ENCODE measurements at places on chromosomes 1 and 21. TPM values are rescaled to one million over a fixed set of nuclear protein-coding genes. Genes with fewer than 3 reads are reported as not detected.

DNA sequence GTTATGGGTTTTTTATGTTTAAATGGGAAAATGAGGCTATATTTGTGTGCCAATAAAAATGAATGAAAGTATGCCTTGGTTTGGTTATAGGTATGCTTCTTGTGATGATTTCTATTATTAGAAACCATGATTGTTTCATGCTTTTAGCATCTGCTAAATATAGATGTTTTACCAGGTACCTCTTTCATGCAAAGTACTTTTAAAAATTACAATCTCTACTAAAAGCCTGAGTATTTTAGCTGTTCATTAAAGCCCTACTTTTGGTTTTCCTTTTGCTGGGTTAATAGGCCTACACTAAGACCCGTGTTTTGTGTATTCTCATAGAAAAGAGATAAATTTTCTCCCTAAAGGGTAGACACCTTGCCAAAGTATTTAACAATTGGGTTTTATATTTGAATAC lies 32.0 kb downstream of the MTF2 start:
- H3K27ac ChIP-seq: no peak overlapping the region
- H3K27me3 ChIP-seq: no peaks in the 10 kb centered on the region
- no peak for DNase-seq

GRCh38 chr1:96478228-96478627 lies 243.4 kb upstream of the PTBP2 start:
- H3K27ac ChIP-seq: no peak overlapping the region
- DNase-seq: no peak
- H3K27me3 ChIP-seq: peaks cover 3% of the 10 kb centered on the region

DNA sequence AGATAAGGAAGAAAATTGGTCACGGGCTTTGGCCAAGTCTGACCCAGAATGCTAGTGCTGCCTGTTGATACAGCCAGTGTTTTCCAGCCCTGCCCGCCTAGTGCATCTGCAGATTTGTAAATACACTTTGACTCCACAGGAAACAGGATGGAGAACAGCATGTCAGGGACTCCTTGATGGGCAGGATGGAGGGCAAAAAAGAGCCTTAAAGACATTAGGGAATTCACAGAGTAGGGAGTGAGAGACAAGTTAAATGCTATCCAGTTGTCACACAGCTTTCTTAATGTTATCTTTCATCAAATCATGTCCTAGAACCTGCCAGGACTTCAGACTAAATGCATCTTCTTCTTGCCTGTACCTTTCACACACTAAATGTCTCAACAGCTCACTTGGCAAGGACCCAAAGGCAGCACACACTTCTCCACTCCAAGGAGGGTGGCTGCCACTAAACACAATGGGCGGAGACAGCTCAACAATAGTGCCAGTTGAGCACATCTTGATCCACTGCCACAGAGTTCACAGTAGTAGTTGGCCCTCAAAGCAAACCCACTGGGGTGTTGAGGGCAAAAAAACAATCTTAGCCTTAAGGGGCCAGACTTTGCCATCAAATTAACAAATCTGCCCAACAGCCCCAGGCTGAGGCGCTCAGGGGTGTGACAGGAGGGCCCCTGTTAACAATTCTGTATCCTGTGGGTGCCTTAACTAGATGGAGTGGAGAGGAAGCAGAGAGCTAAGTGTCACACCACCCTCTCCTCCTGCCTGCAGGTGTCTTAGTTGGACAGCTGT lies 2.7 kb downstream of the HIVEP3 start:
- peak; percentile 50 for DNase-seq
- peak overlapping the region; percentile 37 for H3K27ac ChIP-seq
- H3K4me1 ChIP-seq: peaks cover 85% of the 10 kb centered on the region
- no peaks in the 10 kb centered on the region for H3K27me3 ChIP-seq
- H3K4me3 ChIP-seq: no peak overlapping the region

DNA sequence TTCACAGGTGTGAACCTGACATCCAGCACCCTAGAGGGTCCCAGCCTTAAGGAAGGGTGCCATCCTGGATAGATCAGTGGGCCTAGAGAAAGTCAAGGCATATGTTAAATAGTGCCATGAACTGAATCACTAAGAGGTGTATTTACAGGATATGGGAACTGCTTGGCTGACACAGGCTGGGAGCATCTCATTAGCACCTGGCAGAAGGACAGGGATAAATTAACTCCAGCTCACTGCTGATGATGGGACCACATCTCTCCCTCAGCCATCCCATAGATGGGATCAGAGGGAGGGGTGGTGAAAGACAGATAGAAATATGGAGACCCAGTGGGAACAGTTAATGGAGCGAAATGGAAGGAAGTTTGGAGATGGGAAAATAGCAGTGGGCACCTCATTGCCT lies 122.0 kb downstream of the IGSF21 start:
- no peaks in the 10 kb centered on the region for H3K36me3 ChIP-seq
- no peak overlapping the region for H3K27ac ChIP-seq
- DNase-seq: no peak
- H3K27me3 ChIP-seq: peaks cover 17% of the 10 kb centered on the region

- H3K36me3 ChIP-seq: no peaks in the 10 kb centered on the region
- no peaks in the 10 kb centered on the region for H3K27me3 ChIP-seq
- H3K27ac ChIP-seq: no peak overlapping the region
- no peak overlapping the region for H3K4me3 ChIP-seq
- H3K4me1 ChIP-seq: no peaks in the 10 kb centered on the region
- DNase-seq: no peak
Measured at GRCh38 chr1:177632923-177633615, 336.8 kb downstream of the SEC16B start.

DNA sequence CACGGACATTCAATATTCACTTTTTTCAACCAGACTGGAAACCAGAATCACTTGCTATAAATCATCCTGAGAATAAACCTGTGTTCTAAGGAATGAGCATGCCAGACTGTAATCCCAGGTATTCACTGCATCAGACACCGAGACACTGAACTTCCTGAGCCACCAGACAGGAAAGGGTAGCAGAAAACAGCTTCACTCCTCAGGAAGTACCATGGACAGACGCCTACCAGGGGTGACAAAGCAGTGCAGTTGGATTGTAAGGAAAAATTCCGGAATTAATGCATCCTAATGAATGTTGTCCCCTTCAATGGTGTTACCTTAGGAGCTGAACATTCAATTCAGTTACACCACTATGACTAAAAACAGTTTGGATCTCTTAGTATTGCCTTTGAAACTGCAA lies 156.1 kb downstream of the PIGK start:
- no peaks in the 10 kb centered on the region for H3K36me3 ChIP-seq
- H3K4me1 ChIP-seq: no peaks in the 10 kb centered on the region
- DNase-seq: no peak
- no peak overlapping the region for H3K4me3 ChIP-seq

DNA sequence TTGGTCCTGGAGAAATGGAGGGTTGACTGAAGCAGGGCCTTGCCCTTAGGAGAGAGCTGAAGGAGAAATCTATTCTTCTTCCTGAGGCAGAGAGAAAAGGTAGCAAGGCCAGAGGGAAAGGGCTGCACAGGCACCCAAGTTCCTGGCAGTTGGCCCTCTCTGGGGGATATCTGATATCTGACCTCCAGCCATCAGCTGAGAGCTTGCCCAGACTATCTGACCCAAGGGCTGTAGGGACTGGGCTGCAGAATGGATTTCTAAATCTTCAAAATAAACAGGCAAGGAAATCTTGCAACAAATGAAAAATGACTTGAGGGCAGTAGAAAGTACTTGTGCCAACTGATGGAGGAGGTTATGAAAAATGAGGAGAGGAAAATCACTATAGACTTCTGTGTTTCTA lies 498 bp upstream of the CLCA2 start:
- no peak overlapping the region for H3K27ac ChIP-seq
- no peak overlapping the region for H3K4me3 ChIP-seq
- H3K36me3 ChIP-seq: no peaks in the 10 kb centered on the region
- no peak for DNase-seq
- H3K27me3 ChIP-seq: peaks cover 5% of the 10 kb centered on the region
- peaks cover 2% of the 10 kb centered on the region for H3K4me1 ChIP-seq

DNA sequence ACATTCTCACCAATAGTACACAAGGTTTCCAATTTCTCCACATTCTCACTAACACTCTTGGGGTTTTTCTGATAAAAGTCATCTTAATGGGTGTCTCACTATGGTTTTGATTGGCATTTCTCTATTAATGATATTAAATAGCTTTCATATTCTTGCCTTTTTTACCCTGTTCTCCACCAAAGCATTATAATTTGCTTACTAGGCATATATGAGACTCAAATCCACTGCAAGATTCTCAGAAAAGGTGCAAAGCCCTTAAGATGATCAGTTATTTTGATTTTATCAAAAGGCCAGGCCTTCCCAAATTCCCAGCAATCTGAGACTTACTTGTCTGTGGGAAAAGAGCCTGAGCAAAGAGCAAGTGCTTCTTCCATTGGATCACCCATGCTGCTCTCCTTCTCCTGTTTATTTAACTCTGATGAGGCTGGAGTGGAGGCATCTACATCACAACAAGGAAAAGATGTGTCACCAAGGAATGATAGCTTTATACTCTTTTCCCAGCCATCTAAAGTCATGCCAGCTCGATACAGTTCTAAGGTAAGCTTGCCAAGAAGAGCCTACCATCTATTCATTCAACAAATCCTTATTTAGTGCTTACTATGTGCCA lies 24.6 kb downstream of the CLSPN start:
- no peaks in the 10 kb centered on the region for H3K27me3 ChIP-seq
- no peak overlapping the region for H3K4me3 ChIP-seq
- H3K36me3 ChIP-seq: peaks cover 63% of the 10 kb centered on the region
- DNase-seq: no peak
- H3K4me1 ChIP-seq: no peaks in the 10 kb centered on the region

- H3K4me1 ChIP-seq: peaks cover 48% of the 10 kb centered on the region
- H3K4me3 ChIP-seq: peak overlapping the region; percentile 87
- no peaks in the 10 kb centered on the region for H3K27me3 ChIP-seq
- peak; percentile 81 for DNase-seq
- peak overlapping the region; percentile 87 for H3K27ac ChIP-seq
Measured at GRCh38 chr1:179025975-179026812, 500 bp downstream of the FAM20B start.

DNA sequence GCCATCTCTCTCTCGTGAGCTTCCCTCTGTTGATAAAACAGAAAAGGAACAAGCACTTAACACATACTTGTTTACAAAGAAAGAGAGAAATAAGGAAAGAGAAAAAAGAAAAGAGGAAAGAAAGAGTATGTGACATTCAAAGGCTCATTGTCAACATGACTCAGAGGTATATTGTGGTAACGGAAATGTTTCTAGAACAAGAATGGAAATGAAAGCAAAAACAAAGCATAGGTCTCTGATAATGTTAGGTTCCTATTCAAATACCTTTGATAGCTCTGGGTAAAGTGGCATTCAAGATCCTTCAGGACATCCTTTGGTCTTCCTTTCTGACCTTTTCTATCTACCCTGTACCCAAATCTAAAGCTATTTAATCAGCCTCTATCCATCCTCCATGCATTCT lies 67.4 kb upstream of the DMRTA2 start:
- H3K4me3 ChIP-seq: no peak overlapping the region
- peaks cover 50% of the 10 kb centered on the region for H3K36me3 ChIP-seq
- no peaks in the 10 kb centered on the region for H3K27me3 ChIP-seq
- no peak for DNase-seq
- H3K27ac ChIP-seq: peak overlapping the region; percentile 75

HSD3B1 gene
- not detected for total RNA-seq

MAGI3 gene
- 6.4 TPM for total RNA-seq

FGR gene
- not detected for total RNA-seq

SPRR1B gene
- not detected for total RNA-seq

TRIM45 gene
- 0.37 TPM for total RNA-seq

All from activated CD4-positive, alpha-beta T cell treated with anti-CD3 and anti-CD28 coated beads for 36 hours (primary cell).